Endodermal cell (in vitro differentiated cells): ENCODE measurements at places on chromosomes 16 and 17. TPM values are rescaled to one million over a fixed set of nuclear protein-coding genes. Genes with fewer than 3 reads are reported as not detected.
A peak's percentile ranks its signal among the peaks of the same experiment; 100 is the strongest.

DNA sequence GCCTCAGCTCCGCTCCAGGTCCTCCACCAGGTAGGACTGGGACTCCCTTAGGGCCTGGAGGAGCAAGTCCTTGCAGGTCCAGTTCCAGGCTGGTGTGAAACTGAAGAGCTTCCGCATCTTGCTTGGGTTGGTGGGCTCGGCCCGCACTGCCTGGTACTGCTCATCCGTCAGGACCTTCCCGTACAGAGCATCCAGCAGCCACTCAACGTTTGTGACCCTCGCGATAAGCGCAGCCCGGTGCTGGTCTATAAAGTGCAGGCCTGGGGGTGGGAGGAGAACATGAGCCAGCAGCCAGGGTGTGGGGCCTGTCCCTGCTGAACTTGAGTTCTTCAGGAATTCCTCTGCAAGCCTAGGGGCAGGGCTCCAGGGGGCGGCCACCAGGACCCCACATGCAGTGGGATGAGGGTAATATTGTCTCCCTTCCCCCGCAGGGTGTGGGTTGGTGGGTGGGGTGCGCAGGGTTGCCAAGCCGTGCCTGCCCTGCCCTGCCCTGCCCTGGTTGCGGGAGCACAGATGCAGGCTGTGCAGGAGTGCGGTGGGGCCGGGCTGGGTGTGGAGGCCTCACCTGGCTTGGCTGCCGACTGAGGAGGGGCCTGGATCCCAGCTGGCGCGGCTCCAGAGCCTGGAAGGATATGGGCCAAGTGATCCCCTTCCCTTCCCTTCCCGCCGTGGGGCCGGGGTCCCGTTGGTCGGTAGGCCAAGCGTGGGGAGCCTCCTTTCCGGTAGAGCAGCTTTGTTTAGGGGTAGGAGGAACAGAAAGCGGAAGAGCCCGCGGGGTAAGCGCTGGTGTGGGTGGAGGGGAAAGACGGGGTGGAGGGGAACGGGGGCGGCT is 762 bp downstream of the PYCARD start:
- DNase-seq = peak; percentile 88

DNA sequence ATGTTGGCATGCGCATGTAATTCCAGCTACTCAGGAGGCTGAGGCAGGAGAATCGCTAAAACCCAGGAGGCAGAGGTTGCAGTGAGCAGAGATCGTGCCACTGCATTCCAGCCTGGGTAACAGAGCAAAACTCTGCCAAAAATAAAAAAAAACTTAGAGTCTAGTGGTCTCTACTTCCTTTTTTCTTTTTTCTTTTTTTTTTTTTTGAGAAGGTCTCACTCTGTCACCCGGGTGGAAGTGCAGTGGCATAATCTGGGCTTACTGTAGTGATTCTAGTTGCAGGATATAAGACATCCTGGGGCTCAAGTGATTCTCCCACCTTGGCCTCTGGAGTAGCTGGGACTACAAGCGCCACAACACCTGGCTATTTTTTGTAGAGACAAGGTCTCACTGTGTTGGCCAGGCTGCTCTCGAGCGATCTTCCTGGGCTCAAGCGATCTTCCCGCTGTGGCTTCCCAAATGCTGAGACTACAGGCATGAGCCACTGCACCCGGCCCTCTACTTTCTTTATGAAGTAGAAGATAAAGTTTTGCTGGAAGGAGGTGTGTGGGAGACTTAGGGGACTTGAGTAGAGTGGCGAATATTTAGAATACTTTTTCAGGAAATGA is 47.9 kb upstream of the TAOK1 start:
- no peak for DNase-seq

DNA sequence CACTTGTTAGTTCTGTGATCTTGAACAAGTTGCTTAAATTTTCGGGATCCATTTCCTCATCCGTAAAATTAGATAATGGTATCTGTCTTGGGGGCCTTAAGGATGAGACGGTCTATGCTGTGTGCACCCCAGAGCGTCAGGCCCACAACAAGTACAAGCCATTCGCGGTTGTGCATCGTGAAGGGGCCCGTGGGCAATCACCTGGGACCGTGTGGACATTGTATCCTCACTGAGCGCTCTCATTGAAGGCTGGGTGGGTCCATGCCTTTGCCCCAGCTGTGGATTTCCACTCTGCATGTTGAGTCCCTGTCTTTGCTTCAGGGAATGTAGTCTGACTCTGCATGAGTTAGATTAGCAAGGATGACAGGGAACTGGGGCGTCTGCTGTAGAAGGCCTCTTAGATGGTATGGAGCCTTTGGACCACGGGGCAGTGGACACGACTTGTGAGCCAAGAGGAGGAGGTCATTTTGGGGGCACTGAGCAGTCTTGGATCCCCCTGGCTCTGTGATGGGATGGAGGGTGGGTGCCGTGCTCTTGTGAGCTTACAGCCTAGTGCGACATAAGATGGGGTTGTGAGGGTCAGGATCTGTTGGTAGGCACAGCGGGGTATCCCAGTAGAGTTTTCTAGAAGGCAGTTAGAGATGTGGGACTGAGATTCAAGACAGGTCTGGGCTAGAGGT is 89.5 kb downstream of the SNX29 start:
- no peak for DNase-seq

DNA sequence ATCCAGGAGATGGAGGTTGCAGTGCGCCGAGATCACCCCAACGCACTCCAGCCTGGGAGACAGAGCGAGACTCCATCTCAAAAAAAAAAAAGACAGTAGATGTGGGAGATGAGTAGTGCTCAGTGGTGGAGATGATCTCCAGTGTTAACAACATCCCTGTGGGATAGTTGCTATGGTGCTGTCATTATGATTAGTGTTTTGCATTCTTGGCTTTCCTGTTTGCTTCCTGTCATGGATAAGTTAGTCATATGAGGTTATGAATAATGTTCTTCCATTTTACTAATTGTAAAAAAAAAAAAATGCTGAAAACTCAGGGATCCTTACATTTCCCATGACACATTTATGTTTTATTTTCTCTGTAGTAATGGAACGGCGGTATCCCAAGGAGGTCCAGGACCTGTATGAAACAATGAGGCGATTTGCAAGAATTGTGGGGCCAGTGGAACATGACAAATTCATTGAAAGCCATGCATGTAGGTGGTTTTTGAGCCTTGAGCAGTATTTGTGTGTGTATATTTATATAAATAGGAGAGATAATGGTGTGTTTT is 24.5 kb upstream of the DUSP14 start:
- no peak for DNase-seq

GRCh38 chr16:68361485-68361884 is 50.7 kb downstream of the PRMT7 start:
- DNase-seq = peak; percentile 52

GRCh38 chr16:89860747-89861304 is 12.6 kb upstream of the TCF25 start:
- DNase-seq = peak; percentile 95

DNA sequence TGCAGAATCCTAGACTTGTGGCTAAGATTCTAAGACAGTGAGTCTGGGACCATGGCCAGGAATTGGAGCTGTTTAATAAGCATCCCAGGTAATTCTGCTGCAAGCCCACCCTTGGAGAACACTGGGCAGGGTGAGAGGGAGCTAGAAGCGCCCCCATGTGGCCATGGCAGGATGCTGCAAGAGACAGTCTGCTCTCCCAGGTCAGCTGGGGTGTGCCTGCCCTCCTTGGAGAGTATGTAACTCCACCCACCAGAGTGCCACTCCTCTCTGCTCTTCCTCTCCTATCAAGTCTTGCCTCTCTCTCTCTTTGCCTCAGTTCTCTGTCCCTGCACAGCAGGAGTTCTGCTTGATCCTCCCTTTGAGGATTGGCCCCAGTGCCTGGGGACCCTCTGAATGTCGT is 14.9 kb downstream of the RCVRN start:
- DNase-seq = peak; percentile 96

- no peak for DNase-seq
Observed at GRCh38 chr16:10637337-10638037, 57.1 kb upstream of the EMP2 start.

- no peak for DNase-seq
Observed at GRCh38 chr16:82137822-82138167, 32.2 kb downstream of the MPHOSPH6 start.

- no peak for DNase-seq
Observed at GRCh38 chr17:29796652-29797051, 133.4 kb downstream of the SSH2 start.

GRCh38 chr17:77736721-77737120 is 221.8 kb upstream of the TNRC6C start:
- peak; percentile 48 for DNase-seq

- DNase-seq = no peak
Observed at GRCh38 chr17:77674358-77674757, 284.1 kb upstream of the TNRC6C start.

GRCh38 chr16:82756283-82756599 is 129.5 kb downstream of the CDH13 start:
- no peak for DNase-seq

DNA sequence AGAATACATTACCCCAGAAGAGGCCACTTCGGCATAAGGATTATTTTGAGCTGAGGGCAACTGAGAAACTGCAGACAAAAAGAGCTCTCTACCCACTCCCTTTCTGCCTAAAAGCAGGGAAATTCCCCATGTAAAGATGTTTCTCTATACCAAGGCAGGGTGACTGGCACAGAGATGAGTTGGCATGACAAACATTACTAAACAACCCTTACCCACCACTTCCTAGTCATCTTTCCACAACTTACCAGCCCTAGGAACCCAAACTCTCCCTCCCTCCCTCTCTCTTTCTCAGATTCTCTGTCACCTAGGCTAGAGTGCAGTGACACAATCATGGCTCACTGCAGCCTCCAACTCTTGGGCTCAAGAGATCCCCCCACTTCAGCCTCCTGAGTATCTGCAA is 68.6 kb downstream of the EMP2 start:
- DNase-seq = no peak

- DNase-seq = peak; percentile 87
Observed at GRCh38 chr17:76584427-76585032, 1.1 kb downstream of the ST6GALNAC2 start.

DNA sequence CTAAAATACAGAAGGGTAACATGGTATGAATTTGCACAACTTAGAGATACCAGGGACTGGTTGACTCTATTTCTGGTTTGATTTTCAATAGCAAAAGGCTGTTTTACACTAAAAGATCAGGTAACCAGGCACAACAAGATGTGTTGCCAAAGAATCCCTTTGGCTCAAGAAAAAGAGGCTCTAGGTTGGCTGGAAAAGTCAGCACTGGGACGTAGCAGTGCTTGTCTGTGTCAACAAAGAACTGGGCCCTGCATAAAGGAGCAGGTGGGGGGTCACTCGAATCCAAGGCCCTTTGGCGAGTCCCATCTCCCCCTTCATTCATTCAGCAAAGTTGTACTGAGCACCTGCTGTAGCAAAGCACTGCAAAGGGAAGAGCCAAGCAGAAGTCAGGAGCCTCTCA is 18.4 kb downstream of the SDR42E1 start:
- no peak for DNase-seq

DNA sequence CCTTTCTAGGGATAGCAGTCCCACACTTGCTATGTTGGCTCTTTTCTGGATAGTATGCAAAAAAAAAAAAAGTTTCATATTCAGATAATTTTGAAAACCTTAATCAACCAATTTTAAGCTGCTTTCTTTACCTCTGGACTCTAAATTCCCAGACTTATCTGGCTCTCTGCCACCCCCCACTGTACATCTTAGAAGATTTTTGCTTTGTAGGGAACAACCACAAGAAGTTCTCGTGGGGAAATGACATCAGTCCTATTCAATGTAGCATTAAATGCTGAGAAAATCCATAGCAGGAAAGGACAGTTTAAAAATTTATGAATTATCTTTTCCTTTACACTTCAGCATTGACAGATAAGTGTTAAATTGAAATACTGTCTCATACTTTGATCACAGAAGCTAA is 562.7 kb upstream of the HSBP1 start:
- DNase-seq = no peak

DNA sequence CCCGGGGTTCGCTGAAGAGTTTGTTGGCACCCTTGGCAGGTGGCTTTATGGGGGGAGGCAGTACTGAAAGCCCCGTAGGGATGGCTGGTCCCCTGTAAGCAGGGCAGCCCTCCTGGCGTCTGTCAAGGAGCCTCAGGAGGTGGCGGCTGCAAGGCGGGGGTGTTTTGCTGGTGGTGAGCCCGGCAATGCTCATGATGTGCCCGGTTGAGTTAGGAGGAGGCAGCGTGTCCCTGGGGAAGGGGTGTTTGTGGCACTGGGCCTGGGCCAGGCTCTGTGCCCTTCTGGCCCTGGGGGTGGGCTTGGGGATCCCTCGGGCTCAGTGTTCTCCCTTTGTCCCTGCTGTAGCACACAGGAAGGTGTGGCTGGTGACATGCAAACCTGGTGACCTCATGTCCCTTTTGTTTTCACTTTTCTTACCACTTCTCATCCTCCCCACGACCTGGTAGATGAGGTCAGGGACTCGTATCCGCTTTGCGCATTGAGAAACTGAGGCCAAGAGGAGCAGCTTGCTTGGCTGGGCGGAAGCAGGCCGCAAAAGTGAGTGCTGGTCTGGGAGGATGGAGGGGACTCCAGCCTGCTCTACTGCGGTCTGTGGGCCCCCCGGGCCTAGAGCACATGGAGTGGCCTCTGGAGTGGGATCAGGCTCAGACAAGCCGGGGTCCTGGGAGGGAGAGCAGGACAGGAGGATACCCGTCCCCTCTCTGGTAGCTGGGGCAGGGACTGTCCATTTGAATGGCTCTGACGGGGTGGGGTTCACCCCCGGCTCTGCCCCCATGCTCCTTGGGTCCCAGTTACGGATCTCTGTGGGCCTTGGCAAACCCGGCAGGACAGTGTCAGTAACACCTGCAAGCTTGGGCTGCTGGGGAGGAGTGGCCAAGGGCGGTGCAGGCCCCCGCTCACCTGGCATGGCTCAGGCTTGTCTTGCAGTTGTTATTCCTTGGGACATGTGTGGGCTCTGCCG is 2.2 kb downstream of the SNN start:
- DNase-seq = peak; percentile 50

DNA sequence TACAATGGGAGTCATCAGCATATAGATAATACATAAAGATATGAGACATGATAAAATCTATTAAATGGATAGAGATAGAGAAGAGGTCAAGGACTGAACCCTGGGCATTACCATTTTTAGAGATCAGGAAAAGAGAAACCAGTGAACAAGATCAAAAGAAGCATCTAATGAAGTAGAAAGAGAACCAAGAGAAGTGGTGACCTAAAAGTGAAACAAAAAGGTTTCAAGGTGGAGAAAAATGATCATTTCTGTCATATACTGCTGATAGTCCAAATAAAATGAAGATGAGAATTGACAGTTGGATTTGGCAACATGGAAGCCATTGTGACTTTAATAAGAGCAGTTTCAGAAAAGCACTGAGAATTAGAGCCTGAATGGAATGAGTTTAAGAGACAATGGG is 165.1 kb downstream of the PPM1E start:
- DNase-seq = no peak

GRCh38 chr17:28334171-28334570 is 1.1 kb downstream of the IFT20 start:
- DNase-seq = no peak

The MYL11 gene
- total RNA-seq = 1.2 and 1.3 TPM in 2 replicates

The ZNF646 gene
- 17.4 to 31.1 TPM (median 29.2 TPM) in 3 replicates for total RNA-seq

The PPY gene
- not detected in 2 replicates for total RNA-seq

The ALOXE3 gene
- 0.33 to 0.49 TPM in 2 of 3 replicates, not detected in the other for total RNA-seq

The TTC19 gene
- total RNA-seq = 45.4 to 57.1 TPM (median 53.2 TPM) in 3 replicates
